ENCODE measurements at places on chromosomes 12 and 14.

- no peak for DNase-seq
Measured at GRCh38 chr12:93223440-93224426, 154.0 kb upstream of the NUDT4 start.

DNA sequence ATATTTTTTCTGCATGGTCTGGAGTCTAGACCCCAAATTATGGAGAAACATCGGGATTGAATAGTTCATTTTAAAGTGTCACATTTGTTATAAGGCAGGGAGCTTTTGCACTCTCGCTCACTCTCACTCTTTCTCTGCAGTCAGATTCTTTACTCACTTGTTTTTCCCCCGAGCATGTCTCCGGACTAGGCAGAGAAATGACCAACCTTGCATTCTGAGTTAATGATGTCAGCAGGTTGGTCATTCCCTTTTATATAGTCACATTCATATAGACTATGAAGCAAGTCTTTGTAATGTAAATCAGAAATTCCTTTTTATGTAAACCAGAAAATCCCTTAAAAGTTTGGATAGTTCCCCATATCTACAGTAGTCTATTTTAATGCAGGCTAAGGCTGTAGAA is 4.1 kb downstream of the C12orf75 start:
- no peak for DNase-seq

- no peak for DNase-seq
Measured at GRCh38 chr14:89093083-89093730, 268.8 kb downstream of the TTC8 start.

DNA sequence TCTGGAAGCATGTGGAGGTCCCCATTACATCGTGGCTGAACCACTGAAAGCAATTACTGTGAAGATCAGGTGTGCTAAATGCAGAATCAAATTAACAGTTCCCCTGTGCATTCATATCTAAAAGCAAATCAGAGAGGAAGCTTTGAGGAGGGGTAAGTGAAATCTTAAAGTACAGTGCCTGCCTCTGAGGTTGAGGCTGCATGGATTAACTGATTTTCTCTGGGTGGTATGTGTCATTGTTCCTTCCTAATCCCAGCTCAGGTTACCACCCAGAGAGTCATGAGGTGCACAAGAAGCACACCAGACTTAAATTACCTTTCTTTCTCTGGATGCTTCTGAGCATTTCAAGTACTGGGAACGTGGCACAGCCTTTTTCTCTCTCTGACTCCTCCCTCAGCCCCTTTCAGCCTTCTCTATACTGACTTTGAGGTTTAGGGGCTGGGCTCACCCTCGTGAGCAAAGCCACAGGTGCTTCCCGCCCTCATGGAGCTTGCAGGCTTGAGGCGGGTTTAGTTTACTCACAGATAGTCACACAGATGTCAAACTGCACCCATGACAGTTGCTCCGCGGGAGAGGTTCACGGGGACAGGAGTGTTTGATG is 237.6 kb upstream of the CRY1 start:
- DNase-seq: no peak

DNA sequence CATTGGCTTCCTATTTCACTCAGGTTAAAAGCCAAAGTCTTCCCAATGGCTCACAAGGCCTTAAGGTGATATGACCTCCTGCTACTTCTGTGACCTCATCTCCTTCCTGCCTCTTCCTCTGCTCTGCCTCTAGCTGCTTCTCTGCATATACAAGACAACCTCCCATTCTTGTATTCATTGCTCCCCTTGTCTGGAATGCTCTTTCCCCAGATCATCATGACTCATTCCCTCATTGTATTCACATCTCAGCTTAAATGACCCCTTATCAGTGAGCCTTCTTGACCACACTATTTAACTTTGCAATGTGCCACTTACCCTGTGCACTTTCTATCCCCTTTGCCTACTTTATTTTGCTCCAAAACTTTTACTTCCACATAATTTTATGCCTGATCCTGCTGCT is 90.2 kb downstream of the PPP1R12A start:
- DNase-seq: no peak

DNA sequence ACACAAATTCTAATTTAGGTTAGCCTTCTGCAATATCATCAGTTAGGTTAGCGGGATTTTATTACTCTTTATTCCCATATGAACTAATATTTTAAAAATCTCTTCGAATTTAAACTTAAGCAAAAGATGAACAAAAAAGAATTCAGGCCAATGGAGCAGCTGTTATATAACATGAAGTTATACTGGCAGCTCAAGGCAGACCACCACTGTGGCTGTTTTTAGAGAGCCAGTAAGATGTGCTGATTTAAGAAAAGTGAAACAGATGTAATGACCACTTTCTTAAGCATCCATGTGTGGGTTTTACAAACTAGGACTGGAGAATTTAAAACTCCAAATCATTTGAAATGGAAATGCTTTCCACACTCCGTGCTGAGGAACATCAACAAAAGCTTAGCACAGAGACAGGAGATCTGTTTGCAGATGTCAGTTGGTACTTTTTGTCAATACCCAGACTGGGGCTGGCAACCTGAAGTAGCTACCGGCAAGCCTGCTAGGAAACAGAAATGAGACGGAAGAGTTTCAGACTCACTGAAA is 164.9 kb downstream of the TTC7B start:
- DNase-seq: no peak

- DNase-seq: no peak
Measured at GRCh38 chr12:32120419-32120818, 13.8 kb downstream of the BICD1 start.

DNA sequence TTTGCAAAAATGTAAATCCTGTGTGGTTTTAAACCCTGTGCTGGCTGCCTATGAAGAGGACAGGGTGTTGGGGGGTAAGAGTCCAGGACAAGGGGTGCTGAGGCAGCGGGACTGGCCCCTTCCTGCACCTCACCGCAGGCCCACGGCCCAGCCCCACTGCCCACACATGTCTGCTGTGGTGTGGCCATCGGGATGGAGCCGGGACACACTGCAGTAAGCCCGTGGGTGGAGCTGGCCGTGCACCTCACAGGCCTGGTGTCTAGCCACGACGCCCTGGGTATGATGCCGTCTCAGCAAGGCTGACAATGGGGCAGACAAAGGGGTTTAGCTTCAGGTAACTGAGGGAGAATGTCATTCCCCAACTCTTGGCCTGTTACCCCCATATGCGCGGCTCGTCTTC is 19.6 kb downstream of the AMN start:
- no peak for DNase-seq

DNA sequence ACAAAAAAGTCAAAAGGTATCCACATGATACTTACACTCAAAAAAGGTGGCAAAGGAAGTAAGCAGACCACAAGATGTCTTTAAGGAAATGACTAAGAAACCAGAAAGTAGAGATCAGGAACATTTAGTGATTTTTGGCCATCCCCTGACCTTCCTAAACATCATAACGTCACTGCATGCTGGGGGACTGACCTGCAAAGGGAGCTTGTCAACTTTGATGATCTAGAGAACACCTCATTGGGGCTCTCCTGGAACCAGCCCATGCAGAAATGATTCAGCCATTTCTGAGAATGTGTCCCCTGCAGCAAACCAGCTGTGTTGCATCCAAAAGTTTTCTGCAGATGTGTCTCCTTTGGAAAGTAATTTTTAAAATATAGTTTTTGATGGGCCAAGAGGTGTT is 152.2 kb upstream of the RASSF8 start:
- DNase-seq: no peak

GRCh38 chr12:52322069-52322468 is 871 bp upstream of the KRT83 start:
- DNase-seq: no peak

DNA sequence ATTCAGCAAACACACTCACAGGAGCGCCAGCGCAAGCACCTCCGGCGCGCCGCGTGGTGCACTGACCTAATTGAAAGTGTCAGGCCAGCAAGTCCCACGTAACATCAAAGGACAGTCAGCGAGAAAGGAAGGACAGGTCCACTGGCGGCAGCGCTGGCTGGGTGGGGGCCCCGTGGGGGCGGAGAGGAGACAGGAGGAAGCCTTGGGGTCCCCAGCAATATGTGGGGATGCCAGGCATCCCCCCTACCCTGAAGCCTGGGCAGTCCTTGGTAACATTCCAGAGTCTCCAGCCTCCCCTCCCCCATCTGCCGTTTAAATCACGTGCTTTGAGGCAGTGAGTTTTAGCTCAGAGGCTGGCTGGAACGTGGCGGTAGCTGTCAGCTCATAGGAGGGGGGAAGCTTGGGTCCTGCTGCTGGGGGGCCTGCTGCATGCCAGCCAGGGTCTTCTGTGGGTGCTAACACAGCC is 159.2 kb downstream of the CALM1 start:
- no peak for DNase-seq

- no peak for DNase-seq
Measured at GRCh38 chr12:76329159-76329558, 19.1 kb downstream of the BBS10 start.

- DNase-seq: peak; percentile 94
Measured at GRCh38 chr12:67441736-67442346, 172.7 kb downstream of the CAND1 start.

- no peak for DNase-seq
Measured at GRCh38 chr12:99852666-99853065, 132.1 kb downstream of the ANKS1B start.

DNA sequence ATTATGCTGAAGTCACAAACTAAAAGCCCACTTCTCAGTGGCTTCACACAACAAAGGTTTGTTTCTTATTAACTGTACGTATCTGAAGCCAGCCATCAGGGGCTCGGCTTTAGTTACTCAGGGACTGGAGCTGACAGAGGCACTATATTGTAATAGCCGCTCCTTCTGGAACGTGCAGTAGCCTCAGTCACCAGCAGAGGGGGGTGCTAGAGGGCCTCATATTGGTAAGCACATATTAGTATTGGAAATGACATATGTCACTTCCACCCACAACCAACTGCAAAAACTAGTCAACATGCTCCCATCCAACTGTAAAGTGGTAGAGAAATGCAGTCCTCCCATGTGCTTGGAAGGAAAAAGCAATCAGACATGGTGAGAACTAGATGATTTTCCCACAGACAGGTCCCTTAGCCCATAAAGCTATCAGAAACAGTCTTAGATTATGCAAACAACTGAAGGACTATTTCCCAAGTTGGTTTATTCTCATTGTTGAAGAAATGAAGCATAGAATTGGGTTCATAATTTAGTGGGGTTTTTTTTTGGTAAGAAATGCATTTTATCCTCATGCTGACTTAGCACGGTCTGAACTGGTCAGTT is 183.6 kb upstream of the G2E3 start:
- peak; percentile 77 for DNase-seq

DNA sequence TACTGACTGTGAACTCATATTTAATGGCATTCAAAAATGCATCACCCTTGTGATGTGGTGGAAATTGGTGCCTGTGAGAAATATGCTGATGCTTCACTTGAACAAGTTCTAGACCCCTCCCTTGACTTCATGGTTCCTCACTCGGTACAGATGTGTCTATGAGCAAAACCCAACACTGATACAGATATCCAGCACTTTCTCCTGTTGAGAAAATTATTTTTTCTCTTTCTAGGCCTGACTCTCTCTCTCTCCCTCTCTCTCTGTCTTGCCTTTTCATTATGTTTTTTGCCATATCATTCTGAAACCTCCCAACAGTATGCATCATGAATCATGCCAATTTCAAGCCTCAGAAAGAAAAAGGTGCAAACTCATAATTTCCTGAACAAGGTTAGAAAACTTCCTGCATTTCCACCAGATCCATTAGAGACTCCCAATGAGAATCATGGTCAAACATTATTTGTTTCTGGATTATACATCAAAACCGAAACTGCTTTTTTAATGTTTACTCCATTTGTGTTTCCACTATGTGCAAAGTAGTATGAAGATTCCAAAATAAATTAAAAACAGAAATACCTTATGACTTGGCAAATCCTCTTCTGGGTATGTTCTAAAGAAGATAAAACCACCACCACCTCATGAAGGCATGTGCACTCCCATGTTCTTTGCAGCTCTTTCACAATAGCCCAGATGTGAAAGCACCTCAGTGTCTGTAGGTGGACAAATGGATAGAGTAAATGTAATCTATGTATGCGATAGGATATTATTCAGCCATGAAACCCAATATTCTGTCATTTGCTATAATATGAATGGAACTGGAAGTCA is 543.6 kb downstream of the TMEM121 start:
- DNase-seq: no peak

DNA sequence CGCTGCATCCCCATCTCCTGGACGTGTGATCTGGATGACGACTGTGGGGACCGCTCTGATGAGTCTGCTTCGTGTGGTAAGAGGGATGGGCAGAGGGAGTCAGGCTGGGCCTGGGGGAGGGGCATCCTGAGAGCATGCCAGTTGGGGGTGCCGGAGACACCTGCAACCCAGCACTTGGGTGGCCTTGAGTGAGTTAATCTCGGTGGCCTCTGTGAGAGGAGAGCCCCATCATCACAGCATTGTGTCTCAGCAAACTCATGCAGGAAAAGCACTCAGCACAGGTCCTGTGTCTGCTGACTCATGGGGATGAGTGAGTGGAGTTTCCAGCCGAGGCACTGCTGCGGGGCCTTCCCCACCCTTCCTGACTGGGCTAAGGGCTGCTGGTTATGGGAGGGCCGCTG is 19.6 kb upstream of the LRP1-AS start:
- no peak for DNase-seq

DNA sequence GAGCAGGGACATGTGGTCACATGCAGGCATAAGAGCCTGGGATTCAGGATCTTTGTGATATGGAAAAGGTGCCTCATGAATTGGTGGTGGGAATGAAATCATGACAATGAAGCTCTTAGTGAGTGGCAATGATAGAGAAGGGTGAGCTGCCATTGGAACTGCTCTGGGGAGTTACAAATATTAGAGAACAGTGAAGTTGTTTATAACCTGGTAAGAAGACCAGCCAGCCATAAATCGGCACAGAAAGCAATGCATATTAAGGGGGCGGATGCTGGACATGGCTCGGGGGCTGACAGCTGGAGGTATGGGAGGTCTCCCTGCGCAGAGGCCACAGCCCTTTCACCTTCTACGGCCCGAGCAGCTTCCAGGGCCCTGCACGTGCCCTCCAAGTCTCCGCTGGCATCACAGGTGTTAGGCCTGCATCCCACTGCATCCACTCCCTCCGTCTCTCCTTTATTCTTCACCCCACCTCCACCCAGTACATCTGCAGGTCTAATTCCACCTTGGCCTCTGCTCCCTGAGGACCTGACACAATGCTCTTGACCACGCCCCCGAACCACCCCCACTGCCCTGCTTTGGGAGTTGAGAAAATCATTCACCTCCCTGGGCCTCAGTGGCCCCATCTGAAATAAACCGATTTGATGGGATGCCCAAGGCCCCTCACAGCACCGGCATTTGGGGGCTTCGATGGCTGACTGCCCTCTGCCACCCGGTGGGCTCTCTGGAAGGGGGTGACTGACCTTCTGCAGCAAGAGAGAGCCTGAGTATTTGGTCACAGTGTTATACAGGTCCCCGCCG is 4.1 kb downstream of the CACNA2D4 start:
- DNase-seq: peak; percentile 52

- DNase-seq: no peak
Measured at GRCh38 chr12:93767524-93767863, 90.3 kb downstream of the CRADD start.

- DNase-seq: no peak
Measured at GRCh38 chr12:89020689-89021088, 331.6 kb downstream of the DUSP6 start.

DNA sequence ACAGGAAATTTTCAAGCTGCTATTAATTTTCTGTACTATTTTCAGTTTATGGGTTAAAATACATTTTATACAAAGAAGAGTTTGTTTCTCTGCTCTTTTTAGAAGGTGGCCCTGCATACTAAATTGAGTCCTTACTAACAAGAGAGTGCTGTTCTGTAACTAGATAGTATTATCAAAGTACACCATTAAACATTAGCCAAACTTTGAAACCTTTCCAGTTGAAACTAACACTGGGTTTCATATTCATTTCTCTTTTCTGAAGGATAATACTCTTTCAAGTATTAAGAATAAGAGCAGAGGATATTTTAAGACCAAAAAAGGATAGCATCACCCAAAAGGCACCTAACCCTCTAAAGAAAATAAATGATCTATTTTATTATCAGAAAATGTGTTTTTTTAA is 47.2 kb downstream of the PEBP1 start:
- DNase-seq: no peak

All from sciatic nerve (tissue), 2 donors.